ENCODE measurements at places on chromosomes 1 and 21.

DNA sequence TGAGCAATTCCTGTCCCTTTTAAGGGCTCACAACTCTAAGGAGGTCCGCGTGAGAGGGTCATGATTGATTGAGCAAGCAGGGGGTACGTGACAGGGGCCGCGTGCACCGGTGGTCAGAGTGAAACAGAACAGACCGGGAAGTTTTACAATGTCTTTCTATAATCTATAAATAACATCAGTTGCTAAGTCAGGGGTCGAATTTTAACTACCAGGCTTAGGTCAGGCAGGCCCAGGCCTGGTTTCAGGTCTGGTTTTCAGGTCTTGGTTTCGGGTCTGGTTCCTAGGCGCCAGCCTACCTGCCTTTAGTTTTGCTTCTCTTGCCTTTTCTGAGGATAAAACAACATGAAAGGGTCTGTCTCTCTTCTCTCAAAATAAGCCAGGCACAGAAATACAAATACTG lies 476.0 kb upstream of the CAMK1G start:
- no peak for DNase-seq

- no peak for DNase-seq
Measured at GRCh38 chr21:32372755-32373154, 20.1 kb downstream of the URB1 start.

DNA sequence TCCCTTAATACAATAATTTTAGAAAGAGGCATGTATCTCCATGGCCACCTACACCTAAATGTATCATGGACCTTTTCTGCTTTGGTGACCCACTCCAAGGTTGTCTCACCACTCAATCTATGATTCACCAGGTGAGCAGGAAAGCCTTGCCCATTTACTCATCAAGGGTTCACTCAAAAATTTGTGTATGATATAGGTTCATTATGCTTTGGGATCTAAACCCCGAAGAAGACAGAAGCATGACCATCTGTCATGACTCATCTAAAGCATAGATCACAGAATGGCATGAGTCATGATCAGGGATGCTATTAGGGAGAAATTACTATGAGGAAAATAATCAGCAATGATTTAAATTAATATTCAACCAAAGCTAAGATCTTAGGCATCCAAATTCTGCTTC lies 38.5 kb downstream of the PYHIN1 start:
- no peak for DNase-seq

- no peak for DNase-seq
Measured at GRCh38 chr1:62712336-62713243, 24.4 kb upstream of the DOCK7 start.

- no peak for DNase-seq
Measured at GRCh38 chr1:107835151-107835670, 129.8 kb downstream of the VAV3 start.

GRCh38 chr1:30404341-30404740 lies 319.0 kb downstream of the MATN1 start:
- DNase-seq, result no peak

- peak; percentile 57 for DNase-seq
Measured at GRCh38 chr1:19462781-19463503, 22.4 kb downstream of the CAPZB start.

DNA sequence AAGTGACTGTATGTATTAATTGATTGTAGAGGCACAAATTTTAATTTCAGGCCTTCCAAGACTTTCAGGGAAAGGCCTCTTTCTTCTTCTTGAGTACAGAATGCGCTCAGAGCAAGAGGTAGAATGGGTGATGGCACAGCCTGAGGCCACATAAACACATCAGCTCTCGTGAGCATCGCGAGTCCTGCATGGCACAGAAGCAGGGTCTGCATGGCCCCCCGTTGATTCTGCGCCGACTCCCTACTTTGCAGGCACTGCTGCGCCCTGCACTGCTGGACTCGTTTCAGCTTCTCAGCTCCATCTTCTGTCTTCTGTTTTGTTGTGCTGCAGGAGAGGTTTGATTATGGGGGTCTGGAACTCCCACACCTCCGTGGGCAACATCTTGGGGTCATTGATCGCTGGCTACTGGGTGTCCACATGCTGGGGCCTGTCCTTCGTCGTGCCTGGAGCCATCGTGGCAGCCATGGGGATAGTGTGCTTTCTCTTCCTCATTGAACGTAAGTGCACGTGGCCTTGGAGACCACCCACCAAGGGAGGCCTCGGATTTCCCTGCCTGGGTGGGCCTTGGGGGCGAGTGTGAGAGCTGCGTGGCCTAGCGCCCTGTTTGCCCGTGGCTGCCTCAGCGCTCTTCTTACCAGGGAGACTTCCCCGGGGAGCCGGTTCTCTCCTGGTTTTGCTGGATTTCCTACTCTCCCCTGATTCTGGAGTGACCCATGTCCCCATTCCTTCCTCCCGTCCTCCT lies 29.6 kb downstream of the SLC37A1 start:
- no peak for DNase-seq

DNA sequence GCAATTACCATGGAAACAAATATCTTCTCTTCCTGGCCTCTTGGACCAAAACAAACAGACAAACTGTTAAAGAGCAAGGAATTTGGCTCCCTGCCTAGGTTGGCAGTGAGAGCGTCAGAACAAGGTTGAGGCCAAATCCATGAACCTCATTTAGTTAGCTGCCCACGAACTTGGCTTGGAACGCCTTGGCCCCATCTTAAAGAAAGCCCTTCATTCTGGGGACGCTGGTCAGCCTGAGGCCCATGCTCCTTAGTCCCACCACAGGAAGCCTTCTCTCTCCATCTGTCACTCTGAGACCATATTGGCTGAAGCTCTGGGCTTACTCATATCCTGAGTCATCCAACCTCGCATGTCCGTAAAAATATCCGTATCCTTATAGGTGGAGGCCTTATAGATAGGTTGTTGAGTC lies 62.4 kb upstream of the DIRAS3 start:
- DNase-seq, result no peak

- DNase-seq, result no peak
Measured at GRCh38 chr1:162145280-162145965, 75.9 kb downstream of the NOS1AP start.

GRCh38 chr1:186187601-186188000 lies 187.5 kb downstream of the TPR start:
- DNase-seq, result no peak

All from erythroblast (primary cell).